NCI-H2081 (cell line): ENCODE measurements at places on chromosomes 12 and 14.

- no peak for DNase-seq
These were observed 42.0 kb upstream of the ATP2B1 start for GRCh38 chr12:89750389-89751351.

DNA sequence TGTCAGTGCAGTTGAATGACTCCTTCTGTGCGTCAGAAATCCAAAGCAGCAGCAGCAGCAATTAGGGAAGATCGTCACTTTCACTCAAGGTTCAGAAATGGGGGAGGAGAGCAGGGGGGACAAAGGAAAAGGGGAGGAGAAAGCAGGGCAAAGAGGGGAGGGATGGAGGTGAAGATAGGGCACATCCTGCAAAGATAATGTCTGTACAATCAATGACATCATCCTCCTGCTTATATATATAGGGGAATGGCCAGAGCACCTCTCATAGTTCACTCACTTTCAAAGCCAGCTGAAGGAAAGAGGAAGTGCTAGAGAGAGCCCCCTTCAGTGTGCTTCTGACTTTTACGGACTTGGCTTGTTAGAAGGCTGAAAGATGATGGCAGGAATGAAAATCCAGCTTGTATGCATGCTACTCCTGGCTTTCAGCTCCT, at the start of gene NTS:
NTS (plus strand) TSS at position 265 of the 431 bp plus-strand sequence; CDS start at position 374, 109 bp downstream.
- peak; percentile 59 for DNase-seq

- no peak for DNase-seq
These were observed 308.9 kb downstream of the SLC6A15 start for GRCh38 chr12:84603484-84604248.

- no peak for DNase-seq
These were observed 170.6 kb downstream of the SLC2A13 start for GRCh38 chr12:39935275-39935674.

DNA sequence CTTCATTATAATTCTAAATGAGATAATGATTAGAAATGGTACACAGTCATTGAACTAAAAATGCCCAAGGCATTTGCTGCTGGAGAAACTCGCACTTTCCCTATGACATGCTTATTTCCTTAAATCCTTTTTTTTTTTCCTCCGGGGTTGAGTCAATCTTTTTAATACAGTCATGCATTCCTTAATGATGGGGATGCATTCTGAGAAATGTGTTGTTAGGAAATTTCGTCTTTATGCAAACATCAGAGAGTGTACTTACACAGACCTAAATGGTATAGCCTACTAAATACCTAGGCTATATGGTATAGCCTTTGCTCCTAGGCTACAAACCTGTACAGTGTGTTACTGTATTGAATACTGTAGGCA, 29.8 kb upstream of the DACT1 start:
- DNase-seq: no peak

- no peak for DNase-seq
These were observed 395.8 kb upstream of the FBXO33 start for GRCh38 chr14:39827901-39828655.

- DNase-seq: no peak
These were observed 54.6 kb upstream of the DICER1 start for GRCh38 chr14:95211721-95212504.

DNA sequence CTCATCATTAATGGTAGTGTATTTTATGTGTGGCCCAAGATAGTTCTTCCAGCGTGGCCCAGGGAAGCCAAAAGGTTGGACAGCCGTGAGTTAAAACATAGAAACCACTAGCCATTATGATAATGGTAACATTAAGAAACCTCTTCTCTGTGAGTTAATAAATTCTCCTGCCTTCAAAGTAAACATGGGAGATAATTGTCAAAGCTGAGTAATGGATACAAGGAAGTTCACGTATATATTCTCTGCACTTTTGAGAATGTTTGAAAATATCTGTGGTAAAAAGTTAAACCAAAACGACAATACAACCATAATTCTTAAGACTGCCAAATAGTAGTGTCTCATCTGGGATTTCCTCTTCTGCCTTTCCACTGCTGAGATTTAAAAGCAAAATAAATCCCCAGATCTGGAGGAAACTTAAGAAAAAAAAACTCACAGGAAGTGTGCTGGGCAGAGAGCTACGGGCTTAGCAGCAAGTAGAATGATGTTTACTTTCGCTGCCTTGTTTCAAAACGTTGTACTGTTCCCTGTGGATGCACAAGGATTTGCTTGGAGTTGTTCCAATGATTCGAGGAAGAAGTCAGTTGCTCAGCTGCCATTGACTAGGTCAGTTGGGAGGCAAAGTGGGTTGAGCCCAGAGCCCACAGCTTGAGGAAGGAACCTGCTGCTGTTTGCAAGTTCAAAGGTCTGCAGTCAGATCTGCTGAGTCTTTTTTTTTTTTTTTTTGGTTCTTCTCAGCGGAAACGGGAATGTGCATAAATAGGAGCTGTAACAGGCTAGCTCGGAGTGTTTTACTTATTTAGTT, 1.7 kb downstream of the TPCN1 start:
- DNase-seq: peak; percentile 27

DNA sequence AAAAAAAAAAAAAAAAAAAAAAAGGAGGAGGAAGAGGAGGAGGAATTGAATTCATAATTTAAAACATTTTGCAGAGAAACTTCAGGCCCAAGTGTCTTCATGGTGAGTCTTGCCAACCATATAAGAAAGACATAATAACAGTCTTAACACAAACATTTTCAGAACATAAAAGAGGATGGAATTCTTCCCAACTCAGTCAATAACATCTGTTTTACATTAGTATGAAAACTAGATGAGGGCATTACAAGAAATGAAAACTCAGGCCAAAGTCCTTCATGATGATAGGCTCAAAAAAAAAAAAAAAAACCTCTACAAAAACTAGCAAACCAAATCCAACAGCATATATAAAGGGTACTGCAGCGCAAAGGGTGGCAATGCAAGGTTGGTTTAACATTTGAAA, 151.6 kb downstream of the FOXA1 start:
- DNase-seq: no peak

GRCh38 chr12:51871126-51871525, 16.8 kb upstream of the ANKRD33 start:
- DNase-seq: no peak

- peak; percentile 78 for DNase-seq
These were observed 57.9 kb downstream of the TRPV4 start for GRCh38 chr12:109775172-109775881.

GRCh38 chr14:105927096-105928060, 401.0 kb downstream of the TMEM121 start:
- DNase-seq: no peak

GRCh38 chr12:113299619-113300237, 35.2 kb downstream of the SLC8B1 start:
- DNase-seq: no peak

- no peak for DNase-seq
These were observed 17.8 kb upstream of the MLEC start for GRCh38 chr12:120668868-120669840.

DNA sequence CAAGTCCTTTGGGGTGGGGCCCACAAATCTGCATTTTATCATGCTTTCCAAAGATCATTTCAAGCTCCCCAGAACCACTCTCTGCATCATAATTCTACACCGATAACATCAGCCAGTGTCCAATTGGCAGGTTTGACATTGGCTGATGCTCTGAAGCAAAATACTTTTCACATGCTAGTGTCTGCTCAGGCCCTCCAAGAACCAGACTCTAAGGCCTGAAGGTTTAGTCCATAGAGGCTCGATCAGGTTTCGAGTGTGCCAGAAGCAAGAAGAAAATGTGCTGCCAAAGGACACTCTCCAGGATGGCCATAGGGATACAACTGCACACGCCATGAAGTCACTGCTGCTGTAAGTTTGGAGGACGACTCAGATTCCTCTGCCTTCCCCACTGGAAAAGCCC, 280.3 kb downstream of the KSR2 start:
- no peak for DNase-seq

GRCh38 chr12:26088998-26089397, 35.8 kb downstream of the BHLHE41 start:
- DNase-seq: no peak

DNA sequence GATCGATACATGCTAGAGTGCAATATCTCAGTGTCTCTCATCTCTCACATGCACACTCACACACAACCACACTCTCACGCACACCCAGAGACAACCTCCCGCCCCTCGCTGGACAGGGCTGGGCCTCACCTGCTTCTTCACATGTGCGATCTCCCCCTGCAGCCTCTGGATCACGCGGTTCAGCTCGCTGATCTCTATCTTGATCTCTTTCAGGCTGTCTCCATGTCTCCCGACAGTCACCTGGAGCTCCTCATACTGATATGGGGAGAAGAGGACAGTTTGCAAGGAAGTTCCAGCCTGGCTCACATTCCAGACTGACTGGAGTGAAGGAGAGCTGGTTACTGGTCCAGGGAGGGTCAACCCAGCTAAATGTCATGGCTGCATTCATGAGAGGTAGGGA, 4.4 kb downstream of the KRT2 start:
- DNase-seq: no peak

DNA sequence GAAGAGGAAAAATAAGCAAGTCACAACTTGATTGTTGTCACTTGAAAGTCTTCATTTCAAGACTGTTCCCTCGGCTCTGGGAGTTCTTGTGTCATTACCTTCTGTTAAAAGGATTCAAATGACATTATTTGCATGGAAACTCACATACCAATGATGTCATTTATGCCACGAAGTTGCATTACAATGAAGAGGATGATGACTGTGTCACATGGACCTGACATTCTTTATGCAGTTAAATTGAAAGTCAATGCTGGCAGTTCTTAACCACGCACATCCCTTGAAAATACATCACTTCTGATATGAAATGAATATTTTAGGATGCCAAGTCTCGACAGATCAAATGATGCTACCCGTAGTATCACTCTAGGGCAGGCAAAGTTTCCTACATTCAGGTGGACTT, 1069.5 kb downstream of the VRK1 start:
- DNase-seq: no peak

DNA sequence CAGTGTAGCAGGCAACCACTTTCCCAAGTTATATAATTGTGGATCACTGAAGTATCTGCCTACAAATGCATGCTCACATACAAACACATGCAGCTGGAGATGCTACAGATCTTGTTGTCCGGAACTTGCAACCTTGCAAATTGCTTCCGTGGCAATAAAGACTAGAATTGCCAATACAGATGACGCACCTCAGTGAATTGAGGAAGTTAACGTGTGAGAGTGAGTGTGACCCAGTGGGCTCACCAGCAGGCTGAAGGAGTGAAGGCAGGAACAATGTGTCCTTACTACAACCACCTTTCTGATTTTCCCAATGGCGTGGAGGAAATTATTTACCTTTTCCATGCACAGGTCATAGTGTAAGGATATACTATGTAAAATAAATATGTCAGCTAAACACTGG, 89.4 kb upstream of the GRIP1 start:
- DNase-seq: no peak

DNA sequence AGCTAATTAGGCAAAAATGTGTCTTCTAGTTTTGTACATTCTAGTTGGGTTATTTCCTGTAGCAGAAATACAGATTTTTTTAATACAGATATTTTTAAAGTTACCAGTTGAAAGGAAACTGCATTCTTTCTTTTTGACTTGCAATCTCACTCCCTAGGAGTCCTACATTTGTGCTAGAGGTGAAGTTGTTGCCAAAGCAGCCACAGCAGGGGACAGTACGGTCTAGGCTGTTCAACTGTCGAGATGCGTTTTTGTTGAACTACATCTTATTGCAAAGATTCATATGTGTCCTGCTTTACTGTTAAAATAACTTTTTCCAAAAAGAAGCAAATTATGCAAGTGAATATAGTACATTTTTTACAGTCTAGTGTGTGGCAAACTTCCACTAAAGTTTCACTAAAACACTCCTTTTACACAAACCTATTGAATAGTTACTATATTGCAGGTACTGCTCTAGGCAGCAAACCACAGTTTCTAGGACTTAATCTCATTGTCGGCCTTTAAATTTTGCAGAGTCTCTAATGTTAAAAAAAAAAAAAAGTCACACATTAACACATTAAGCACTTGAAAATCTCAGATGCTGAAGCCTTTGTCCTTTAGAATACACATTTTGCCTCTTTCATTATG, 30.2 kb upstream of the SRGAP1 start:
- DNase-seq: peak; percentile 56
